Epithelial cell of umbilical artery (primary cell): ENCODE measurements at places on chromosomes 5 and 9. TPM values are rescaled to one million over a fixed set of nuclear protein-coding genes. Genes with fewer than 3 reads are reported as not detected.

Gene RELL2
- 3.9 and 4.3 TPM in 2 replicates for total RNA-seq

Gene PKD2L2
- total RNA-seq: not detected in 2 replicates

Gene DMRT3
- not detected in 2 replicates for total RNA-seq

Gene TMC1
- 1.6 and 3.2 TPM in 2 replicates for total RNA-seq

Gene DNAJC25
- 4.1 and 4.5 TPM in 2 replicates for total RNA-seq

Gene BTNL3
- total RNA-seq: not detected in 2 replicates

Gene PCDHGA9
- 0.76 and 0.97 TPM in 2 replicates for total RNA-seq

Gene GHR
- total RNA-seq: 0.30 and 0.65 TPM in 2 replicates
